ENCODE measurements at places on chromosomes 2 and 18.
A peak's percentile ranks its signal among the peaks of the same experiment; 100 is the strongest.

DNA sequence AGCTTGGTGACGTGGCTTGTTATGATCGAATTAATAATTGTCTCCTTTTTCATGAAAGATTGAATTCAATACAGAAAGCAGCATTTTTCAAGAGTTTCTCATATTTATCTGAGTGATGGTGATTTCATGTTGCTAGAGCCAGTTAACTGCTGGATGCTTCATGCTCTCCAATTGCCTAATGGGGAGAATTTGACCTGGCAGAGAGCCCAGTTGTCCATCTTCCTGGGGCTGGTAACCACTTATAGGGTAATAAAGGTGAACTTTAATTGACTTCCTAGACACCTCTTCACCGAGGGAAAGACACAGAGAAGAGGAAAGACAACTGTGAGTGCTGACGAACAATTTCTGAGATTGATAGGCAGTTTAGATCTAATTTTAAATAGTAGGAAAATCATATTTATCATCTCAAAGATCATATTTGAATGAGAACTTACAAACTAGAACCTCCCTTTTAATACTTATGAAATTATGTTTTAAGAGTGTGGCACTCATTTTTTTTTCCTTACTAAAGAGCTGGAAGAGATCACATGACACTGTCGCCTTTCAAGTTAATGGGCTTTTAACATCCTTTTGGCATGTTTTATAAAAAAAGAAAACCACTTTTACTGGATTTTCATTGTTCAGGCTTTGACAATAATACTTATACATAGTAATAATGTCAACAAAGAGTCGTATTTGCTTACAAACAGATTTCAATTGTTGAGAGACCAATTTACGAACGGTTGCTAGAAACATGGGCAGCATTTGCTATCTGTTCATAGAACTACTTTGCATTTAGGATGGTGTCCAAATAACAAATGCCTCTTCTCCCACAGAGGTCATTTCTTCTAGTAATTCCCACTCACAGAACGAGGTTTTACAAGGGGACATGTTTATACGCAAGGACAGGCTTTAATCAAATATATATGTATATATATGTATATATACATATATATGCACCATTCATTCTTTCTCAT is 153.3 kb downstream of the RAPGEF4 start:
- no peak for DNase-seq

- no peak for DNase-seq
These were observed 6.9 kb downstream of the HSBP1L1 start for GRCh38 chr18:79971211-79971952.

GRCh38 chr2:215654148-215654819 is 218.4 kb upstream of the FN1 start:
- DNase-seq, result no peak

GRCh38 chr2:212548455-212548819 is 9.8 kb upstream of the ERBB4 start:
- peak; percentile 13 for DNase-seq

DNA sequence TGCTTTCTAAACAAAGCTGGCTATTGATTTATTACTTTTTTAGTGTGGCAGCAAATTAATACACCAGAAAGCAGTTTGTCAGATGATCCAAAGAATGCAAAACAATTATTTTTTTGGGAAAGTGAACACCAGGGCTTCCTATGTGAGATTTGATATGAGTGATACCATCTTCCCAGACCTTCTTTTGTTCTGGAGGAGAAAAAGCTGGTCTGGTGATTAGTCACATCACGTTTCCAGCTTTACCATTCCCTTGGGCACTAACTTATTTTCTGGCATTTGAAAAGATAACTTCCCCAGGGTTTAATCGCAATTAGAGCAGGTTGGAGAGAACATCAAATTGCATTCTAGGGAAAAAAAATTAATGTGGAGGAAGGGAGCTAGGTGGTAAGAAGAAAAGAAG is 182.9 kb upstream of the TANK start:
- DNase-seq, result no peak

GRCh38 chr2:172496160-172496608 is 59.7 kb upstream of the PDK1 start:
- DNase-seq, result no peak
